Stimulated activated CD4-positive, alpha-beta T cell treated with anti-CD3 and anti-CD28 coated beads, TNF-alpha, amount 100 ng/mL, for 1 hour (primary cell): ENCODE measurements at places on chromosomes 3 and 15.

GRCh38 chr3:195558602-195559001 is 15.5 kb upstream of the PPP1R2 start:
- DNase-seq = no peak

DNA sequence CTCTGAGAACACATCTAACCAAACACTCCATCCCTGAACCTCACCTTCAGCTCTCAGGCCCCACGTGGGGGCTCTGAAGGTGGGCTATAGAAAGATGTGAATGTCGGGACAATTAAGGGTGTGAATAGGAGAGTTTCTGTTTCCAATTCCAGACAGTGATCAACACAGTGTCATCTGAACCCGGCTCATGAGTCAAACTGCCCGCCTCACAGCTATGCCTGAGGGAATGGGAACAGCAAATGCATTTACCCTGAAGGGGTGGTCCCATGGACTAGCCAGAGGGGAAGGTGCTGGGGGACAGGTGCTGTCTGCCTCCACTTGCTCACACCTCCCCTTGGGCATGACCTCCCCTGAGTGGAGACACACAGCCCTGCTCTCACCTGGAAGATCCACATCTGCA is 6.3 kb downstream of the RTP2 start:
- no peak for DNase-seq

DNA sequence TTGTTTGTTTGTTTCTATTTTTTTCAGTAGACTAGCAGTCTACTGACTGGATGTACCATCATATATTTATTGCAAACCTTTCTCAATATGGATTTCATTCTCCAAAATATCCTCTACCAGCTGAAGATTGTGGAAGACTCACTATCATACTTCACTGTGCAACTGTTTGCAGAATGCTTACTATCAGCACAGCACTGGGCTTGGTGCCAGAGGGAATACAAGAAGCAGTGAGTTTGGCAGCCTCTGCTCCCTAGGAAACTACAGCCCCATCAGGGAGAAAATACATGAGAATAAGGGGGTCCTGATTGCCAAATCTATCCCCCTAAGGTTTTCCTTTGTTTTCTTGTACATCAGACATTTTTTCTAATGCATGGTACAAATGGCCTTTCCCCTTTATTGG is 27.5 kb downstream of the AQP9 start:
- no peak for DNase-seq

DNA sequence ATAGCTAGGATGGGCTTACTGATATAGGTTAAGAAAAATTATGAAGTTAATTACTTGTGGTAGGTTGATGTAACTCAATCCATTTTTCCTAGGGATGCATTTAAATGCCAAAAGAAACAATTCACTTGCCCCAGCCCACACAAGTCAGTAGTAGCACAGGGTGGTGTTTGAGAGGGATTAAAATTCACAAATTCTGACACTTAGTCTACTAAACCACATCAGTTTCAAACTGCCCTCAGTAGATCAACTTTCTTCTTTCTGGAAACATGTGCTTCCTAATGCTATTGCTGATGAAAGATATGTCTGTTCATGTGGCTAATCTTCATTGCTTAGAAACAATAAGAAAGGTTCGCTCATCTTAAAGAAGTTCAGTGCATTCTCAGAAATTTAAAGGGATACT is 160.6 kb downstream of the EPHA3 start:
- DNase-seq = no peak

GRCh38 chr3:33732394-33732793 is 14.3 kb upstream of the CLASP2 start:
- no peak for DNase-seq
